ENCODE measurements at places on chromosomes 7 and 10. TPM values are rescaled to one million over a fixed set of nuclear protein-coding genes. Genes with fewer than 3 reads are reported as not detected.

The SRRM3 gene
- not detected for total RNA-seq

The OR2AE1 gene
- total RNA-seq: not detected

GRCh38 chr10:99672884-99673283, 13.6 kb downstream of the ENTPD7 start:
- no peak for DNase-seq

The NPSR1 gene
- not detected for total RNA-seq

The SNCG gene
- total RNA-seq: not detected

DNA sequence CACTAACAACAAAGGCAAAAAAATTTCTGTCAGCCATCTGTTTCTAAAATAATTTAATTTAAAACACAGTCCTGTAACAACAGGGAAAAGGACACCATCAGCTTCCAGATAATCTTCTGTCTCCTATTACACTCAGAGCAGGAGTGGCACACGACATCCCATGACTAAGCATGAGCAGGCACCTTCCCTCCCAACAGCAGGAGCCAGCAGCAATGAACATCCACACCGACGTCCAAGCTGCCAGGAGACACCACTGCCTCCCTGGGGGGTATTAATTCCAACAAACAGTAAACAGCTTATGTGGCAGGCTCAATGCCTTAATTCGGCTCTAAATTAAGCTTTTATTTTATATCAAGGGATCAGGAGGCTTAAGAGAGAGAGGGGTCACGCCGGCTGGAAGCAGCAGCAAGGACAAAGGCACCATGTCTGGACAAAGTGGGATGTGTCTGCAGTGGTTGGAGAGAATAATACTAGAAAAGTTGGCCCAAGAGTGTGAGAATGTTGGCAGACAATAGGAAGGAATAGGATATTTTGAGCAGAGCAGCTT, 45.7 kb downstream of the KIAA1549 start:
- no peak for DNase-seq

- DNase-seq: no peak
These were observed 136.4 kb downstream of the WNT2 start for GRCh38 chr7:117186218-117187010.

DNA sequence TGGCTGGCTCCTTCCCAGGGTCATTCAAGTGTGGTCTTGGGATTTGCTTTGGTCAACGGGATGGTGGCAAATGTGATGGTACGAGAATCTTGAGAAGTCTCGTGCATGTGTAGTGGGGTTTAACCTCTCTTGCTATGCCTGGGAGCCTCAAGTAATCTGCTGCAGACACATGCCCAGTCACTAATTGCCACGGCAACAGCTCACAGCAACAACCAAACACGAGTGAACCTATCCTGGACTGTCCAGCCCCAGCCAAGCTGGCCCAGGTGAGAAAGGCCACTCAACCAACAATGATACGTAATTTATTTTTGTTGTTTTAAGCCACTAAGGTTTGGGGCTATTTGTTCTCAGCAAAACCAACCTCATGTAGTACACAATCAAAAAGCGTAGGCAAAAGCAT, 38.1 kb upstream of the DDC start:
- no peak for DNase-seq

DNA sequence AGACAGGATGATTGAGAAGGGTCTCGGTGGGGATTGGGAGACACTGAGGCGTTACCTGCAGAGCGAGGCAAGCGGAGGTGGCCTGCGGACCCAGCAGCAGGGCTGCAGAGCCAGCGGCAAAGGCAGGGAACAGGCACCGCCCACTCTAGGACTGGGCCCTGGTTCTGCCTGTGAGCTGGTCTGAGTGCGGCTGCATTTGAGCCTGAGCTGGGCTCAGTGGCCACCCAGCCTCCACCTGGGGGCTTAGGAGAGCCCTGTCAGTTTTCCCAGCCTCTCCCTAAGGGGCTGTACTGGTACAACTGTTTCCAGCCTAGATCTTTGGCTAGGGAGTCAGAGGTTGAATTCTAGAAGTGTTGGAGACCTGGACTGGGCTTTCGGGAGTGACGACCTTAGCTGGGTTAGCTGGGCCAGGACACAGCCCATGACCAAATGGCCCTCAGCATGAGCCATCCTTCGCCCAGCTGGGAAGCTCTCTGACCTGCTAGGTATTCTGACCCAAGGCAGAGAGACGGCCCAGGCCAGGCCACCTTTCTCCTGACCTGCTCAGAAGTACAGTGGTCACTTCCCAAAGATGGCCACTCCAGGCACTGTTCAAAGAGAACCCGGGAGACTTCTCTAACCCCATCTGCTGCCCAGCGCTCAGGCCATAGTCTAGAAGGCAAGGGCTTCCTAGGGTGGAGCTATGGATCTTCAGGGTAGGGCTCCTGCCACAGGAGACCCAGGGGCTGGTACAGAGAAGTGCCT, 64.9 kb downstream of the PAX2 start:
- no peak for DNase-seq

GRCh38 chr7:28469562-28469961, 57.2 kb downstream of the CREB5 start:
- DNase-seq: no peak

- DNase-seq: no peak
These were observed 49.9 kb downstream of the SIRT1 start for GRCh38 chr10:67934336-67934735.

DNA sequence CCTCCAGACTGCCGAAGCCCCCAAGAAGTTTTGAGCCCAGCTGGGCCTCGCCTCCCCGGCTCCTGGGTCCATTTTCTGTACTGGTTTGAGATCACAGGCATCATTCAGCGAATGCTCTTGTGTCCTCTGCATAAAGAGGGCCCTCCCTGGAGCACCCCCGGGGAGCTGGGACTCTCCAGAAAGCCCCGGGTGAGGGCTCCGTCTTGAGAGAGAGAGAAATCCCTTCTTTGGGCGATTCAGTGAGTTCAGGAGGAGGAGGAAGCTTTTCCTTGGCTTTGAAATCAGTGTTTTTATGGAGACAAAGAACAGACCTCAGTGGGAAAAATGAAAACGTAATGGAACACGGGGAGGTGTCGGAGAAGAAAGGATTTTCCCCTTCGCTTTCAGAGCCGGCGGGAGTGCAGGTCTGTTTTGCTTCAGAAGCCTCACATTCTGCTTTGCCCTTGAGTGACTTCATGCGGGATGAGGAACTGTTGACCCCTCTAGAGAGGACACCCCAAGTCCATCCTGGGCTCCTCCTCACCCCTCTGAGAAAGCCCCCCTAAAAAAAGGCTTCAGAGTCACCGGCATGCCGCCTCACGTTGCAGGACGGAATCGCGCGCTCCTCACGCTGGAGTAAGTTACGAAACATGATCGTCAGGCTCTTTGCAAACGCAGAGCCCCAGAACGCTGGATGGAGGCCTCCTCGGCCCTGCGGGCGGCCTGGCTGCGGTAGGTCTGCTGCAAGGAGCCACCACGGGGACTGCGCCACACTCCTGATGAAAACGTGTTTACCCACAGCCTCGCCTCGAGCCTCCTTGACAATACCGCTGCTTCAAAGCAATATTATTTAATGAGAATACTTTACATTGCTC, 8.5 kb upstream of the AP5Z1 start:
- DNase-seq: no peak

DNA sequence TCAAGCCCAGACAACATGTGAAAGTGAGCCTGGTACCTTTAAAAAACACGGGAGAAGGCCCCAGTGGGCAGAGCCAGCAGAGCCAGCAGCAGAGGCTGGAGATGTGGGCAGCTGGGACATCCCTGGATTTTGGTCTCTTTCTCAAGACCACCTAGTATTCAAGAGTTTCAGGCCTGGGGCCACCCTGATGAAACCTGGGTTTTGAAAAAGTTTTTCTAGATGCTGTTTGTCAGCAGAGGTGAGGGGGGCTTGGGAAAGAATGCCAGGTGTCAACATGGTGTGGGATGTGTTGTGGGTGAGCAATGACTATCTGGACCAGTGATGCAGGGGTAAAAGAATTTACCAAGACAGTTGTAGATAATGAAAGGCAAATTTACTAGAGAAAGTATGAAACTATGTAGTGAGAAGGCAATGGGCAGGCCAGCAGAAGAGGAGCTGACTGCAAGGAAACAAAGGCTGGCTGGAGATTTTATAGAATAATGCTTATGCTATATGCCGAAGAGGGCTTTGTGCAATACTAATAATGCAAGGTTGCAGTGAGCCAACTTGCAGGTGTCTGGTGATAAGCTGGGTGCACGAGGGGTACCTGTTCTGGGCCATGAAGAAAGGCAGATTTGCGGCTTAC, 28.1 kb upstream of the PLEKHA1 start:
- DNase-seq: no peak

- DNase-seq: no peak
These were observed 135.9 kb downstream of the CUX1 start for GRCh38 chr7:101953248-101953819.

The TMEM139 gene
- total RNA-seq: 1.8 TPM

The PAX4 gene
- total RNA-seq: not detected

All from CD4-positive, alpha-beta memory T cell (primary cell).